ENCODE measurements at places on chromosomes 12 and 14.

- DNase-seq: no peak
These were observed 434.3 kb upstream of the STXBP6 start for GRCh38 chr14:25484235-25484634.

GRCh38 chr12:57864442-57865083 lies 18.0 kb upstream of the CTDSP2 start:
- no peak for DNase-seq

- no peak for DNase-seq
These were observed 120.7 kb downstream of the FOXN3 start for GRCh38 chr14:89296281-89296745.

DNA sequence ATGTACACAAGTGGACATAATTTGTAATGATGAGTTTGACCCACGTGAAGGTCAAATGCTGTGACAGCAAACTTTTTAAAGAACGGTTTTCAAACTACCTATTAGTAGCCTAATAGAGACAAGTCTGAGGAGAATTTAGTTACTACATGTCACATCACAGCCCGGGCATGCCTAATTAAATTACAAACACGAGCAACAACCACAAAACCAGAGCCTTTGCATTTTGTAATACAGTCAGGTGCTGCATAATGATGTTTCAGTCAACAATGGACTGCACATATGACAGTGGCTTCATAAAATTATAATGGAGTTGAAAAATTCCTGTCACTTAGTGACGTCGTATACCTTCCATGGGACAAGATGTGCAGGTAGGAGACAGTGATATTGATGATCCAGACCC lies 274.5 kb downstream of the DACT1 start:
- DNase-seq: no peak

DNA sequence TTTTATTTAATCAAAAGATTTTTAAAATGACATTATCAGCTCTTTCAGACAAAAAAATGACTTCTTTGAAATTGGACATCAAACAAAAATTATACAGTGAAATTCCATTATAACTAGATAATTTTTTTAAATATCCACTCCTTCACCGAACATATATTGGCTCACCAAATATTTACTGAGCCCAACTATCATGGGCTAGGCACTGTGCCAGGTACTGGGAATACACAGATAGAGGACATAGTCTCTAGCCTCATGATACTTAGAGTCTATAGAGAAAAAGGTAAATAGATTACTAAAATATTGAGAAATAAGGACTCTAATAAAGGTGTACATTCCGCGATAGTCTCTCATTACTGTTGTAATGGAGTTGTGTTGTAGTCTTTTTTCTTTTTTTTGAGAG lies 219.9 kb downstream of the SEC23A start:
- DNase-seq: no peak

Measured in activated T-cell treated with anti-CD3 and anti-CD28 coated beads for 1 hour (primary cell).